ENCODE measurements at places on chromosomes 3 and 15.
A peak's percentile ranks its signal among the peaks of the same experiment; 100 is the strongest.

GRCh38 chr3:189936201-189936945 lies 184.3 kb downstream of the P3H2 start:
- no peak for DNase-seq

DNA sequence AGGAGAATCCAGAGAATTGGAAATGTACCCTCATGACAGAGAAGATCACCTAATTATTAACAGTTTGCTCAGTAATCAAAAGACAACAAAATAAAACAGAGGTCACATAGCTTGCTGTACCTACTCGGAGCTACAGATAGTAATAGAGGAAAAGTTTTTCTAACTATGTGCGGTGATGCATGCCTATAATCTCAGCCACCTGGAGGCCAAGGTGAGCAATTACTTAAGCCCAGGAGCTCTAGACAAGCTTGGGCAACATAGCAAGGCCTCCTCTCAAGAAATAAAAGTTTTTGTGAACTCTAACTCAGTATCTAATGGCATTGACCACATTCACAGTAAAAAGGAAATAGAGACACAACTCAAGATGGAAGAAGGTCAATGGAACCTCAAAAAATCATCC lies 243.6 kb downstream of the ATP8B4 start:
- DNase-seq: no peak

DNA sequence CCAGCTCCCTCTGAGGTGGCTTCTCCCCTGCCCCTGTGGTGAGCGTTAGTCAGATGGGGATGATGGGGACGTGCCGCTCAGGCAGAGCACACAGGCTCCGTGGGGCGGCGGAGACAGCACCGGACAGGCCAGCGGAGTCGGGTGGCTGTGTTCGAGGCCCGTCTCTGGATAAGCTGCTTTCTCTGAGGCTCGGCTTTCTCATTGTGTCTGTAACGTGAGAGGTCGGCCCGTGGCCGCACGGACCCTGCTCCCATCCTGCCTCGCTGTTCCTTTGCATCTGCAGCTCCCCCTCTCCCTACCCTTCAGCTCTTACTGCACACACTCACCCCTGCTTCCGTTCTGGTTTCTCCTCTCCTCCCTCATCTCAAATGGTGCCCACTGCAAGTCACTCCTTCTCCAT lies 62.5 kb downstream of the FAM43A start:
- DNase-seq: no peak

- no peak for DNase-seq
Measured at GRCh38 chr3:76871655-76872054, 168.2 kb upstream of the ROBO2 start.

DNA sequence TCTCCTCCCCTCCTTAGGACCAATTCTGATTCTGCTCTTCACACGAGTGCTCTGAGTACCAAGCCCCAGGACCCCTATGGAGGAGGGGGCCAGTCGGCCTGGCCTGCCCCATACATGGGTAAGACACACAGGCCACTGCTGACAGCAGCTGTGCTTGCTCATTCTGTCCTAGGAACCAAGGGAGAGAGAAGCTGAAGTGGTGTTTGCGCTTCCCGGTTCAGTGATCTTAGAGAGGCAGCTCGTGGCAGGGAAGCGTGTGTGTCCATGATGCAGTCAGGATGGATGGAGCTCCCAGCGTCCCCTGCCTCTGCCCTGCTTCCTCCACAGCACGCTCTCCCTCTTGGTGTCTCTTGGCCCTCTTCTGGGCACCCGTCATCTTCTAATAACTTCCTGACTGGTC lies 77.6 kb downstream of the CRTC3 start:
- DNase-seq: no peak

DNA sequence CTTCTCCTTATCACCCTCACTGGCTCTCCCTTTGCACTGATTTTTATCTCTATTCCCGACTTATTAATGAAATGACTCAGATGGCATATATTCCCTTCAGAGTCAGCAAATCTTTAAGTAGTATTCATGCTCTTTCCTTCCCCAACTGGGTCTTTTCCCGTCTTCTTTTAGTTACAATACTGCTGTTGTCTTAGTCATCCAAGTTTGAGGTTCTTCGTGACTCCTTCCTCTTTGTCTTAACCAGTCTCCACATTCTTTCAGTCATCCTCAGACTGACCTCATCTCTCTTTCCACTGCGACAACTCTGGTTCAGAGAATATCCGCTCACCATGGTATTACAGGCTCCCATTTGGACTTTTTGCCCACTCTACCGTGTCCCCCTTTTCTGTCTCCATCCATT lies 12.4 kb downstream of the WDR5B start:
- no peak for DNase-seq

DNA sequence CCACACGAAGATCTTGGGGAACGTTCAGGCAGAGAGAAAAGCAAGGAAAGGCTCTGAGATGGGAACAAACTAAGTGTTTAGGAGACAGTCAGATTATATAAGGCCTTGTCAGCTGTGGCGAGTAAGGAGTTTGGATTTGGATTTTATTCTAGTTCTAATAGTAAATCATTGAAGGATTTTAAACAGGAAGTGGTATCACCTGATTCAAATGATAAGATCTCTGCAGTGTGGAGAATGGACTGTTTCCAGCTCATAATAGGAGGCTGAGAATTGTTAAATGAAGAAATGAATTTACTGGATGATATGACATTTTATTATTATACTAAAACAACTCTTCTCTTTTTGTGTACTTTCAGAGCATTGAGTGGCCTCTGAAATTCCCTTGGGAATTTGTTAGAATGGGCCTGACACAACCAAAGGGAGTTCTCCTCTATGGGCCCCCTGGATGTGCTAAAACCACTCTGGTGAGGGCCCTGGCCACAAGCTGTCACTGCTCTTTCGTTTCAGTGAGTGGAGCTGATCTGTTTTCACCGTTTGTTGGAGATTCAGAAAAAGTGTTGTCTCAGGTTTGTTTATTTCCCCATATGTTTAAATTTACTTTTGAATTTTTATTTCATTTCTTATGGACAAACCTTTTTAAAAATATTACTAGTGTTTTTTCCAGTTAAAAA lies 36.0 kb upstream of the GATM start:
- DNase-seq: no peak

DNA sequence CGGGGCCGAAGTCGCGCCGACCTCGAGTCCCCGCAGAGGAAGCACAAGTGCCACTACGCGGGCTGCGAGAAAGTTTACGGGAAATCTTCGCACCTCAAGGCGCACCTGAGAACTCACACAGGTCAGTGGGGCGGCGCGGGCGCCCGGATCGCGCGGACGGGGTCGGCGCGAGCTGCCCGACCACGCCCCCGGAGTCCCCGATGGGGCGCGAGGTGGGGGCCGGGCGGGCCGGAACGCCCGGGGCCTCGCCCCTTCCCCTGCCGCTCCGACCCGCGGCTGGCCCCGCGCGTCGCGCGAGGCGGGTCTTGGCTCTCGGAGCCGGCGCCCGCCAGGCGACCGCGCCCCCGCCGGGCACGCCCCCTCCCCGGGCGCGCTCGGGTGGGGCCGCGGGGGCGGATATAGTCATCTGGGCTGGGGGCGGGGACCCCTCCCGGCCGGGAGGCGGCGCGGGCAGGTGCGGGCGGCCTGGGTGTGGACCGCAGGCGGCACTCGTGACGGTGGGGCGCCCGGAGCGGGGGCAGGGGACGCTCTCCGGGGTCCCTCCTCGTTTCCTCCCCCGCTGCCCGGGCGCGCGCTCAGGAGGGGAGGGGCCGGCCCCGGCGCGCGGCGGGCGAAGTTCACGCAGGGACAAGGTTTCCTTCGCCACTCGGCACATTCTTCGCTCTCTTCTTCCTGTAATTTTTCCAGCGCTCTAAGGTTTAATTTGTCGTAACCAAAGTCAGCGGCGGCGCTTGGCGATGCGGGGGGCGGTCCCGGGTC lies 1.2 kb downstream of the KLF13 start:
- DNase-seq: peak; percentile 56

- no peak for DNase-seq
Measured at GRCh38 chr3:100173961-100174360, 59.7 kb upstream of the FILIP1L start.

GRCh38 chr3:132237652-132238032 lies 79.6 kb upstream of the ACP3 start:
- DNase-seq: no peak

DNA sequence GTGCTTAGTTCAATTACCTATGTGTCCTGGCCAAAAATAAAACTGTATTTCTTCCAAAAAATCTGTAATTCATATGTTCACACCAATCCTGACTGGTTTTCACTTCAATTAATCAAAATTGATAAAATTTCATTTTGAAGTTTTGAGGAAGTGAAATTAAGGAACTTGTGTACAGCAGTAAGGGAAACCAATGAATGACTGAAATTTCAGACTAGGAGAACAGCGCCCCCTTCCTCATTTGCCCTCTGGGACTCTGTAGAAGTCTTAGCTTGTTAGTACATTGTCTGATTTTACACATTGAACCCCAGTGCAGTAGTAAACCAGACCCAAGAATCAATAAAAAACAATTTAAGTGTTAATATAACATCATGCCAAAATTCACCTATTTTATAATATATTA lies 495.3 kb upstream of the AGTR1 start:
- no peak for DNase-seq

- DNase-seq: no peak
Measured at GRCh38 chr3:24196526-24196925, 251.4 kb downstream of the NR1D2 start.

GRCh38 chr15:86540840-86541467 lies 461.3 kb downstream of the AGBL1 start:
- no peak for DNase-seq

DNA sequence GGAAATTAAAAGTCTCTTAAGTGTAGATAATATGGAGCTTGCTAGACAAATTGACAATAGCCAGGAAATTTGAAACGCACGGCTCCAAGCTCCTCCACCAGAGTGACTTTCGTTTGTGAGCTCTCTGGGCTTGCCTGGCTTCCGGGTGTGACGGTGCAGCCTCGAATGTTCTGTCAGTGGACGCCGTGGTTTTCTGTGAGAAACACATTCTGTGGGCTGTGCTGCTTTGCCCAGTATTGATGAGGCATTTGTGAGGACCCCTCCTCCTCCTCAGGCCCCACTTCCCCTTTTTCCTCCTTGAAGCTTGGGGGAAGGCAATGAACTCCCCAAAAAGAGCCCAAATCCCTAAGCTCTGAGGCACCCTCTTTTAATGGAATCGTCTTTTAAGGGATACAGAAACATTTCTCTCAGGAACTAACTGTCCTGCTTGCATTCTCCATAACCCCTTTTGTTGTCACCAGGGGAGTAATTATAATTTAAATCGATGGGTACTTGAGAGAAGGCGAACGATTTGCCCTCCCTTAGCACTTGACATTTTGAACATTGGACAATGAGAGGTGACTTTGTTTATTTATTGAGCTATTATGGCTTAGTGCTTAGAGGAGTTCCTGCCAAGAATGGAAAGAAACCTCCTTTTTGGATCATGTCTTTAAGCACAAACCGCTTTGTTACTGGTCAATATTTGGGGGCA lies 40.8 kb downstream of the POLR2M start:
- no peak for DNase-seq

GRCh38 chr3:191355406-191355805 lies 25.1 kb upstream of the UTS2B start:
- DNase-seq: no peak

GRCh38 chr15:82630033-82630432 lies 17.1 kb downstream of the CPEB1 start:
- no peak for DNase-seq

DNA sequence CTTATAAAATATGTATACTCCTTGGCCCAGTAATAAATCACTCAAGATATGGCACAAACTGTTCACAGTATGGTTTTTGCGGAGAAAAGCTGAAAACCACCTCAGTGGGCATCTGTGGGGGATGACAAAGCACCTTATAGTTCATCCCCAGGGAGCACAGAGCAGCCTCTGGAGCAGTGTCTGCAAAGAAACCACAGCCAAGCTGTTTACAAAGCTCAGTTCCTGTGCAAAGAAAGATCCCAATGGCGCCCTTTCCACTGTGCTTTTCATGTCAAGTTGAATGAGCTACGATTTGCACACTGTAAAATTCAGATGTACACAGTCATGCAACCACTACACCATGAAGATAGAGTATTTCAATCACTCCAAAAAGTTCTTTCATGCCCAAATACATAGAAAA lies 2.5 kb upstream of the EFCC1 start:
- DNase-seq: no peak

DNA sequence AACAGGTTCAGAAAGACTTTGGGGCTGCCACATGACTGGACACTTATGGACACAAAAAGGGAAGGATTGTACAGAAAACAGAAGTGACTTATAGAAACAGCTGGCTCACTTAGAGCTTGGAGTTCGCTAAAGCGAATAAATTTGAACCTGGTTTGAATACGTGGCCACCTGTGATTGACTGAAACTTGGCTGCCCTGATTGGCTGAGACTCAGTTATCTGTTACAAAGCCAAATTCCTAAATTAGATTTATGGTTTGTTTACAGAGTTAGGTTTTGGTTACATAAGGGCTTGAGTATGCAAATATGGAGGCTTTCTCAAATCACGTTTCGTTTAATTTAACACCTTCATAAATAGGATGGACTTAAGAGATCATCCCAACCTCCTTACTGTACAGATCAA lies 270.2 kb downstream of the THSD4 start:
- no peak for DNase-seq

DNA sequence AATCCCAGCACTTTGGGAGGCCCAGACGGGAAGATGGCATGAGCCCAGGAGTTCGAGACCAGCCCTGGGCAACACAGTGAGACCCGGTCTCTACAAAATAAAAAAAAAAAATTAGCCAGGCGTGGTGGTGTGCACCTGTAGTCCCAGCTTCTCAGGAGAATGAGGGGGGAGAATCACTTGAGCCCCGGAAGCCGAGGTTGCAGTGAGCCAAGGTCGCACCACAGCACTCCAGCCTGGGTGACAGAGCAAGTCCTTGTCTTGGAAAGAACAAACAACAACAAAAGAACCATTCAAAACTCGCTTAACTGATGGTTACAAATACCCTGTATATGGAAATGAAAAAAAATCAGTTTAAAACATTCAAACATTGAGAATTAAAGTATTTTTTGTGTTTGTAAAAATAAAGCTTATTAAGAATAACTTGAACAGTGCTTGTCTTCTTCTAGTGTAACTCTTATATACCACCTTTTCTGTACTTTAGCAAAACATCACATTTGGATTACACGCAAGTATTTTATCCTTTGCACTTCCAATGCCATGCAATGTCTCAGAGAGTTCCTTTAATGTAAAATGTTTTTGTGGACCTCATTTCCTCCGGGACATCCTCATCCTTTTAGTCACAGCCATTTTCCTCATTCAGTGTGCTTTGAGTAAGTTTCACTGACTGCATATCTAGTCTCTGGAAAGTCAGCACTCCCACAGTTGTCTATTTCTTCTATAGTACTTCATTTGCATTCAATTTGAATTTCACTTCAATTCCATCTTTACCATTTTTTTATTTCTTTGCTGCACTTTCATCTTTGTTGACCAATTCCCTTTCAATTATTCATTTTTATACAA lies 113.0 kb upstream of the GOLGA8J start:
- no peak for DNase-seq

Measured in stimulated activated CD4-positive, alpha-beta T cell treated with anti-CD3 and anti-CD28 coated beads, Interleukin-4, amount 100 ng/mL, for 48 hours (primary cell).